ENCODE measurements at places on chromosomes 13 and 19.

DNA sequence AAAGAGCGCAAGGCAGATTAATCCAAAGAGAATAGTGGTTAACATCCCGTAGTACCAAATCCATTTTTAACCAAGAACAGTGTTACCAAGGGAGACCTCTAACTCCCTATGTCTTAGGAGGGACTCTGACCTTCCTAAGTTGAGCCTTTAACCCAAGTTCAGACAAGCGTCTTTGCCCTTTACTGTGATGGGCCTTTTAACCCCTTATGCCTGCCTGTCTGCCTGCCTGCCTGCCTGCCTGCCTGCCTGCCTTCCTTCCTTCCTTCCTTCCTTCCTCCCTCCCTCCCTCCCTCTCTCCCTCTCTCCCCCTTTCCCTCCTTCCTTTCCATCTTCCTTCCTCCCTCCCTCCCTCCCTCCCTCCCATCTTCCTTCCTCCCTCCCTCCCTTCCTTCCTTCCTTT lies 32.6 kb downstream of the CEACAM1 start:
- DNase-seq, result no peak

DNA sequence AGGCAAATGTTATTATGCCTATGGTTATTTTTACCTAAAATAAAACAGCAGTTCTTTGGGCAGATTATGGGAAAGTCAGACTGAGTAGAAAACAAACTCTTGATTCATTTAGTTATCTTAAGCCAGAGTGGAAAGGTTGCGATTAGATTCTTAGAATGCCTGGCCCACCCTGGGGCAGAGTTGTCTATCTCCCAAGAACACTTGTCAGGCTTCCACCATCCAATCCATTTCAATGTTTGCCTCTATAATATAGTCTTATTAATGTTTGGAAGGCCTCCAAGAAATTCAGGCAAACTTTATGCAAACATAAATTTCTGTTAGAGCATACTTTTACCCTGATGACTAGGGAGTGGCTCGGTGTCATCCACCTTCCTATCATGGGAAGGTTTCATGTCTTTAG lies 207.0 kb downstream of the SLITRK6 start:
- DNase-seq, result no peak

GRCh38 chr19:33252418-33252962 lies 26.8 kb upstream of the SLC7A10 start:
- DNase-seq, result no peak

DNA sequence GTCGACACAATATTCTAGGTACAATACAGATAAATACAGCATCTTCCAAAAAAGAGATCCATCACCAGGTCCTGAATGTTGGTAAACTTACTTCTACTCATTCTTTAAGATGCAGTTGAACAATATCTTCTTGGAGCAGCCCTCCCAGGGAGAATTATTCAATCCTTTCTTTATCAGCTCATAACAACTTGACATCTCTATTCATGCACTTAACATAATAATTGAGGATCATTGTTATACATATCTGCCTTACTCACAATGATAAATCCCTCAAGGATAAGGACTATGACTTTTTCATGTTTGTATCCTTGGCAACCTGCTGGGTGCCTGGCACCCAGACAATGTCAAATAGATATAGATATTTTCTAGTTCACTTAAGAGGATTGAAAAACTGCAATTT lies 219.5 kb downstream of the POU4F1 start:
- no peak for DNase-seq

GRCh38 chr13:27138457-27139093 lies 33.0 kb downstream of the USP12 start:
- no peak for DNase-seq

GRCh38 chr13:54633456-54633855 lies 1604.8 kb downstream of the OLFM4 start:
- DNase-seq, result no peak

DNA sequence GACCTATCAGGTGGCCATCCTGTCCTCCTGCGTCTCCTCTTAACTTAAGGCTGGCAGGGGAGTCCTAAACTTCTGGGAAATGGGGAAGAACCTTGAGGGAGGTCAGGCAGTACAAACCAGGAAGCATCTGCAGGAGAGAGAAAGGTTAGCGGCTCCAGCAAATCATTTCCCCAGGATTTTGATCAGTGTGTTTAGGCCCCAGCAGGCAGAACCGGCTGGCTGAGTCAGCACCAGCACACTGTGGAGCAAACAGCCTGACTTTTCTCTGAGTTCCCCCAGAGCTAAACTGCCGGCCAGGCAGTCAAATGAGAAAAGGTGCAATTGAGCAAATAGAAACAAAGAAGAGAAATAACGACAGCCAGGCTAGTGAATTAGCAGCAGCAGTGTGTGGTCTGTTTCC lies 46.7 kb upstream of the MEDAG start:
- no peak for DNase-seq

GRCh38 chr13:60411983-60412382 lies 15.0 kb downstream of the TDRD3 start:
- no peak for DNase-seq

GRCh38 chr13:102679449-102680132 lies 15.3 kb downstream of the METTL21C start:
- DNase-seq, result no peak

GRCh38 chr13:31913459-31913858 lies 118.1 kb upstream of the FRY start:
- DNase-seq, result no peak

DNA sequence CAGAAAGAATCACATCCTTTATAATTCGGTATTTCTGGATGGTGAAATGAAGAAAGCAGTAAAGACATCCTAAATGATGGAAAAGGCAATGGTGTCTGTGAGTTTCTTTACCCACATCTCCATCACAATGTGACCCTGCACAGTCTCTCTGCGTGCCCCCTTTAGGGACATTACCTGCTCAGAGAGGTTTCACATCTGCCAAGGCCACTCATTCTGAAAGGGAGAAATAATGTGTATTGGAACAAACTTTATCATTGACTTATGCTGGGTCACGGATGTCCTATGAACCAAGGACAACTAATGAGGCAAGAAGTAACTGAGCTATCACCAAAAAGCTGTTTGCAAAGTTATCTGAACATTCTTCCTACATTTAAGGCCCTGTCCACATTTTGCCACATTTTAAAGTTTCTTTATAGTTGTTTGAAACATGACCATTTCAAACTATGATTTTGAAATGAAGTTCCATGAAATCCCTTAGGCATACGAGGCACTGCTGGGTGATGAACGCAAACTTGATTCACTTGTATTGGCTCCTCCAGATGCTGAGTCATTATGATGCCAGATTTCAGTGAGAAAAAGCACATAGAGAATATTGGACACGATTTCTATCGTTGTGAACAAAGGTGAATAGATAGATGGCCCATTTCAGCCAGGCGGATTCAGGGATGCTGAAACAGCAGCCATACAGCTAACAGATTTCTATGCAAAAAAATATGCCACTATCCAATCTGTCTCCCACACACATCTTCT lies 63.5 kb upstream of the HMGB1 start:
- no peak for DNase-seq

GRCh38 chr19:41588497-41589209 lies 12.7 kb downstream of the CEACAM21 start:
- DNase-seq, result no peak

- DNase-seq, result no peak
Measured at GRCh38 chr13:29722415-29722814, 126.9 kb upstream of the SLC7A1 start.

GRCh38 chr13:109255141-109255856 lies 531.1 kb downstream of the IRS2 start:
- DNase-seq, result no peak

GRCh38 chr13:41973247-41973741 lies 12.4 kb upstream of the VWA8 start:
- DNase-seq, result no peak
